Activated CD4-positive, CD25-positive, alpha-beta regulatory T cell (primary cell): ENCODE measurements at places on chromosomes 12 and 14.

GRCh38 chr14:62289471-62289870, 527.3 kb downstream of the SNAPC1 start:
- DNase-seq = no peak

- no peak for DNase-seq
These were observed 8.1 kb downstream of the TNS2 start for GRCh38 chr12:53057816-53058500.

DNA sequence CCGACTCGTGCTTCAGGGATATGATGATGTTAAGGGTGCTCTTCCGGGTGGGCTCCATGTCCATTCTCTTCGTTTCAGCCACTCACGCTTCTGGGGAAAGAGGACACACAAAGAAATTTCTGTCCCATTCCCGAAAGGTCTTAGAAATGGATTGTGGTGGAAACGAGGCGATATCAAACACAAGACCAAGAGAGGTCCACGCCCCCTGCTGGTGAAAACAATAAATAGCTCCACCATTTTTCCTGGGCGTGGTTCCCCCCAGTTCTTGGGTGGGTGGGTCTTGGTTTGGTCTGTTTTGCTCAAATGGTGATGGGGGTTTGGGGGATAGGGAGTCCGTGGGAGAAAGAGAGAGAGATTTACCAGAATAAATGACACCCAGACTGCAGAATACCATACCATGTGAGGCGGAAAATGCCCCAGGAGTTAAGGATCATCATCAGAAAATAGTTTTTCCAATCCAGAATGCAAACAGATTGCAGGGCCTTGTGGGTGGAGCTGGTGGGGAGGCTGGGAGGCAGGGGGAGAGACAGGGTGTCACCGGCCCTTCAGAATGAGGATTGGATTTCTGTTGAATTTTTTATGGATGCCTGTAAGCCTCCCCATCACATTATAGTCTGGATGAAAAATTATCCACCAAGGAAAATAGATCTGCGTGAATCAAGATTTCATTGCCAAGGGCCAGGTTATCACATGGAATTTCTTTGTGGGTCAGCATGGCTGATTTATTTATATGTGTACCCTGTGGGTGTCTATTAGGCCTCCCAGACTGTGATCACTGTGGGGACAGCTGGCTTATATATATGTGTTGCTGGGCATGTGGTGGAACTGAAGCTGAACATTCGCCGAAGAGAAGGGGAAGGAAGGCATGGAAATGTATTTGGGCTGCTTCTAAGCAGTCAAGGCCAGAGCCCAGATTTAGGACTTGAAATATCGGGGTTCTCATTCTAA, 55.8 kb downstream of the SRRM4 start:
- DNase-seq = no peak

- no peak for DNase-seq
These were observed 117.8 kb downstream of the BTG1 start for GRCh38 chr12:92027701-92028440.

GRCh38 chr14:76424359-76424758, 48.4 kb downstream of the ESRRB start:
- no peak for DNase-seq
